ENCODE measurements at places on chromosomes 11 and 22.

GRCh38 chr11:44524751-44525201 is 40.7 kb upstream of the CD82 start:
- DNase-seq: no peak

GRCh38 chr11:86015699-86016098 is 53.2 kb downstream of the PICALM start:
- no peak for DNase-seq

GRCh38 chr11:637593-638521 is 788 bp downstream of the DRD4 start:
- no peak for DNase-seq

DNA sequence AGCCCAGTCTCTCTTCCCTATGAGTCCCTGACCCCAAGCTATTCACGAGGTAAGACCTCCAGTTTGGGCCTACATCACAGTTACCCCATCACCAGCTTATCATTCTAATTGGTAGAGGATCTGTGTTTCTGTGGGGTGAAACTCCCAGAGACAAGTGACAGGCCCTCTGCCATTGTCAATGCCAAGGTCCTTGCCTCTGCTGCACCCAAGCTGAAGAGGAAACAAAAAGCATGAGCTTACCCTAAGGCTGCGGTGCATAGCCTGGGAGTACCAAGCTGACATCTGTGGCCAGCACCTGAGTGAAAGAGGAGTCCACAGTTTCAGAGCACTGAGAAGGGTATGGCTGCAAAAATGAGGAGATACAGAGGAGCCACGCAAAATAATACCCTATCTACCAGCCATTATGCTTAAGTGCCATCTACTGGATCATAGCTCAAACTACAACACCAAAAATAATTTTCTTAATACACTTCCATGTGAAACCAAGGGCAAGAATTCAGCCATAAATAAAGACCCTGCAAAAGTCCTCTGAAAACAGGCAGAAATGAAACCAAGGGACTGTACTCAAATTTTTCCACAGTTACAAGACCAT is 62.3 kb upstream of the ANO5 start:
- DNase-seq: no peak

DNA sequence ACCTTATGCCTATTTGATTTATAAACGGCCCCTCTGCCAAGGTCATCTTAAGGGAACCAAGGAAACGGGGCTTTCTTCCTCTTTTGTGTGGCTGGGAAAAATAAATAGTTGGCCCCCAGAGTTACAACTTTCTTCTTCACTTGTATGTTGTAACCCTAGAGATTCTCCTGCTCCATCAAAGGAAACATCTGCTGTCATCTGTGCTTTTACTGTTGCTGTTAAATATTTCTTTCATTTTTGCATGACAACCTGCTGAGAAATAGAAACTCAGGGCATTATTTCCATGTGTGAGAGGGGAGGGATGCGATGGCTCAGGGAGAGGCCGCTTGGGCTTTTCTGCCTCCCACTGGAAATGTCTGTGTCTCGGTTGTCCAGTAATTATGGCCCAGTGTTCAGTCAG is 21.8 kb upstream of the CDC42EP2 start:
- no peak for DNase-seq

GRCh38 chr11:30150425-30150824 is 80.4 kb upstream of the FSHB start:
- DNase-seq: no peak

DNA sequence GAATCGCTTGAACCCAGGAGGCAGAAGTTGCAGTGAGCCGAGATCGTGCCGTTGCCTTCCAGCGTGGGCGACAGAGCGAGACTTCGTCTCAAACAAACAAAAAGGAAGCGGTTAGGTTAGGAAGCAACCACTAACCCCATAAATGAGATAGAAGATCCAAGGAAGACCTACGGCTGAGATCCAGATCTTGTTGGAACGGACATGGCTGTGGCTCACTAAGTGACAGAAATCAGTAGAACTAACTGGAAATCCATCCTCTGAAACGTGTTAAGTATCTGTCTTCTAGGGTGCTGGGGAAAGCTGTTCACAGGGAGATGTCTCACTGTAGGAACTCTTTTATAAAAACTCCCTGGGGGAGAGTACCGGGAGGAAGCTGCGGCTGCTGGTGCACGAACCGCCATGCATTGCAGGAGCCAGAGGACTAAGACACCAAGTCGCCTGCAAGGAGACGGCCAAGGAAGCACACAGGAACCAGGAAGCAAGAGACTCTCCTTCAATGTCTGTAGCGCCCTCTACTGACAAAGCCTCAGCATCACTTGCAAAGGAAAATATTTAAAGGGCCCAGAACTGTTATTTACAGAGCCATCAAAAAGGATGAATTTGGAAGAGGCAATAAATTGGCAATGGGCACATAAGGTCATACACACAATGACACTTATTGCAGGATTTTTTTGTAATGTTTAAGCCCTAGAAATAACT is 16.9 kb upstream of the SPTY2D1 start:
- no peak for DNase-seq

DNA sequence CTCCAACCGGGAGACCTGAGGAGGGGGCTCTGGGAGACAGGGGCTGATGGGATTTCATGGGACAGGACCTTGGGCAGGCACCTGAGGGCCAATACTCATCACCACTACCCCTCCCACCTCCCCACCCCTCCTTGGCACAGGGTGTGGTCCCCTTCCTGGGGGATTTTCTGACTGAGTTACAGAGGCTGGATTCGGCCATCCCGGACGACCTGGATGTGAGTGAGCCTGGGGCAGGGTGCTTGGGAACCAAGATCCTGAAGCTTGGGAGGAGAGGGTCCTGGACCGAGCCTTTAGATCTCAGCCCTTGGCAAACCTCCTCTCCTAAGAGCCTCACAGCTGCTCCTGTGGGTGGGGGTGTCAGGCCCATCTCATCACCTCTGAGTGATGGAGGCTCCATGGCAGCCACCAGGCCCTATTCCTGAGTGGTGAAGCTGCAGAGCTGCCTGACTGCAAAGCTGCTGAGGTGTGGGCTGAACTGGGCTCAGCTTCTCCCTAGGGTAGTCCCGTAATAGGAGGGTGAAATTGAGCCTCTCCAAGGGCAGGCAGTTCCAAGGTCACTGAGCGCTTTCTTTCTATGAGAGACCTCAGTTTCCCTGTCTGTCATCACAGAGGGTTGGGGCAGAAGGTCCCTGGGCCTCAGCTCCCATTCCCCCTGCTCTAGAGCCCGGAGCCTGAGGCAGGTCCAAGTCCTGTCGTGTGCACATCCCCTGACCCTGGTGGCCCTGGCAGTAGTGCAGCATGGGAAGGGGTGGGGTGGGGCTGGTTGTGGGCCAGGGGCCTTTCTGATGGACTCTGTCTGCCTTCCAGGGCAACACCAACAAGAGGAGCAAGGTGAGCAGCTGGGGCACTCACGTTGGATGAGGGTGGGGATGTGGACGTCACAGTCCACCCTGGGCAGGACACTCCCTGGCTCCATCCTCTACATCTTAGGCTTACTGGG is 6.5 kb downstream of the RGL4 start:
- DNase-seq: no peak

- DNase-seq: no peak
Observed at GRCh38 chr11:85132851-85133585, 494.1 kb downstream of the DLG2 start.

DNA sequence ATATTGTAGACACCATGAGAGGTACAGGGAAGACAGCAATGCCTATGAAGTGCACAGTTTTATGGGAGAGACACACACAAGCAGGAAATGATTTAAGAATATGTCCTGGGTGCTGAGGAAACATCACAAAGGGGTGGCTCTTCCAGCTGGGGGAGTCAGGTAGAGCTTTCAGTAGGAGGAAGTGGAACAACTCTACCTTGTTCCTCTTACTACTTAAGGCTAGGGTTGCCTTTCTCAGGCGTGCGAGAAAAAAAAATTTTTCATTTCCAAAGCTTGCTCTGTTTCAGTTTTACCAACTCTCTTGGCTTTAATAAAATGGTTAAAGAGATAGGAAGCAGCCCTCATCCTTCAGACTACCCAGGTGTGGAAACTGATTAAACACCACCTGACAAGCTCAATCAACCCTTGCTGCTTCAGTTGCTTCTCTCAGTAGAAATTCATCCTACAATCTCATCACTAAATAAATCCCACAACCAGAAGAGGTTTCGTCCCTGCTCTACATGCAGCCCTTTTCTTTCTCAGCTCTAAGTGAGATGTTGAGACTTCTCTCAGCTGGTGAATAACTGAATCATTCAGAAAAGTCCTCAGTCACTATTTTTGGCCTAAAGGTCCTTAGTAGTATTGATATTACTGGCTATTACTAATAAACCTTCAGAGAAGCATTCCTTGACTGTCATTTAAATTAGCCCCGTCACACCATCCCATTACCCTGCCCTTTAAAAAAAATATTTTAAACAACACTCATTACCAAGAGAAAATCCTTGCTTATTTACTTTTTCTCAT is 5.9 kb downstream of the ABTB2 start:
- DNase-seq: no peak

DNA sequence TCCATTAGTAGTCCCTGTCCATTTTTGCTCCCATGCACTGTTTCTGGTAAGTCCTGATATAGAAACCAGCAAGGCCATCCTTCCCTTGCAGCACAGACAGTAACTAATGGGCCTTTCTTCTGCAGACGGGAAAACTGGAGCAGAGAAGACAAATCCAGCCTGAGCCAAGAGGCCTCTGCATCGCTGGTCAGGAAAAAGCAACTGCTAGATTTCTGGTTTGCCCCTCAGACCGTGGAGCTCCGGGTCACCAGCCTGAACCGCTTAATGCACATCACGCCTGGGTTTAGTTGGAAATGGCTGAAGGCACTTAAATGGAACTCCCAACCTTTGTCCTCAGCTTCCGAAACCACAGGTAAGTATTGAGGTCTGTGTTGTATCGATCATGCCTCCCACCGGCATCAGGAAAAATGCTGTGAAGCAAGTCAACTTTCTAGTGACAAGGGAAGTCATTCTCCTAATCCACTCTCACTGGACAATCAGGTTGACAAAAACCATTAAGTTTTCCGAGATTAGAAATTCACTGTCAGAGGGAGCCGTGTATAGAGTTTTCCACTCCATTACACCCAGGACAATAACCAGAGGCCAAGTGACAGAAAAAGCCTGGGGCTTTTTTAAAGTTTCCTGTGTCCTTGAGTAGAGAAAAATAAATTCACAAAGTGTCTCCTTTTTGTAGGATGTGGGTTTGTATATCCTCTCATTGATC is 14.8 kb upstream of the LMO2 start:
- no peak for DNase-seq

DNA sequence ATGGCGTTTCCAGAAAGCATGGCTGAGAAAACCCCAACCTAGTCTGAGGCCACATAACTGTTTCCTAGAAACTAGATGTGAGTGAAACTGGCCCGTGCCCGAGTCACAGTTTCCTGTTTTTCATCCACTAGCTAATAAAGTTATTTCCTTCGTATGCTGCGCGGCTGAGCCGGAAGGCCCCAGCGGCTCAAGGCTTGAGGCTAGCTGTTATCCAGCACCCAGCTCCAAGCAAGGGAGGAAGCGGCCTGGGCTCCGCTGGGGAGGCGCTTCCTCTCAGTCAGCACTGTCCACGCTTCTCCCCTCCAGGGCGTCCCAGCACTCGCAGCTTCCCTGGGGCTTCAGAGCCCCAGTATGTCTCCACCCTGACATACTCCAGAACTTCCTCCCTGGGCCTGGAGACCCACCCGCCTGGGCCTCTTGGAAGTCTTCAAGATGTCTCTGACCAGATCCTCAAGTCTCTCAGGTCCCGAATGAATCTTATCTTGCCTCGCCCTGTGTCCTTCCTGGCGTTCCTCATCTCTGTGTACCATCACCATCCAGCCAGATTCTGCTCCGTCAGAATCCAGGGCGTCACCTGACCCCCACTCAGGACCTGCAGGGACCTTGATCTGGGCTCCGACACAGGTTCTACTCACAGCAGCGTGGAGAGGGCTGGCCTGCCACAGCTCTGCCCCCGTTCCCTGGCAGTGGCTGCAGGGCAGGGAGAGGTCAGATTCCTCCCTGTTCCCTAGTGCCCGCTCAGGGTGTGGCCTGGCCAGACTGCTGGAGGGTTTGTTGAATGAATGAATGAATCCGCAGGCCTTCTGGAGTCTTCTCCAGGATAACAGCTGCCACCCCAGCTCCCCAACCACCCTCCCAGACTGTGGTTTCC is 81.9 kb downstream of the LRRC32 start:
- peak; percentile 41 for DNase-seq

DNA sequence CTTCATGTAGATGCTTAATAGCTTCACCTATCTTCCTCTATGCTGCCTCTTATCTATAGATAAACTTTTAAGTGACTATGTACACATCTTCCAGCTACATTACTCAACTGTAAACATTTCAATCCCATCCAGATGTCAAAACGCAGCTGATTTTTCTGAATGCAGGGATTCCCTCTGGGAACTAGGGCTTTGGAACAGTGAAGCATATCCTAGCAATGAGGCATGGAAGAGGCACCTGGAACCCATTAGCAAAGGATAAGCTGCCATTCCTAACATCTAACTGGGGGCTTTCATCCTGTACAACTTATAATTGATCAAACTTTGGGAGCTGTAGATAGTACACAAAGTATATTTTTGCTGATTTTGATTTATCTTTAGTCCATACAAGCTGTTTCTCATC is 40.8 kb upstream of the OPCML start:
- DNase-seq: no peak

- peak; percentile 44 for DNase-seq
Observed at GRCh38 chr11:64233913-64234586, at the start of gene VEGFB. Gene VEGFB (plus strand): TSS chr11:64234584. CDS start chr11:64234834, 250 bp downstream.

DNA sequence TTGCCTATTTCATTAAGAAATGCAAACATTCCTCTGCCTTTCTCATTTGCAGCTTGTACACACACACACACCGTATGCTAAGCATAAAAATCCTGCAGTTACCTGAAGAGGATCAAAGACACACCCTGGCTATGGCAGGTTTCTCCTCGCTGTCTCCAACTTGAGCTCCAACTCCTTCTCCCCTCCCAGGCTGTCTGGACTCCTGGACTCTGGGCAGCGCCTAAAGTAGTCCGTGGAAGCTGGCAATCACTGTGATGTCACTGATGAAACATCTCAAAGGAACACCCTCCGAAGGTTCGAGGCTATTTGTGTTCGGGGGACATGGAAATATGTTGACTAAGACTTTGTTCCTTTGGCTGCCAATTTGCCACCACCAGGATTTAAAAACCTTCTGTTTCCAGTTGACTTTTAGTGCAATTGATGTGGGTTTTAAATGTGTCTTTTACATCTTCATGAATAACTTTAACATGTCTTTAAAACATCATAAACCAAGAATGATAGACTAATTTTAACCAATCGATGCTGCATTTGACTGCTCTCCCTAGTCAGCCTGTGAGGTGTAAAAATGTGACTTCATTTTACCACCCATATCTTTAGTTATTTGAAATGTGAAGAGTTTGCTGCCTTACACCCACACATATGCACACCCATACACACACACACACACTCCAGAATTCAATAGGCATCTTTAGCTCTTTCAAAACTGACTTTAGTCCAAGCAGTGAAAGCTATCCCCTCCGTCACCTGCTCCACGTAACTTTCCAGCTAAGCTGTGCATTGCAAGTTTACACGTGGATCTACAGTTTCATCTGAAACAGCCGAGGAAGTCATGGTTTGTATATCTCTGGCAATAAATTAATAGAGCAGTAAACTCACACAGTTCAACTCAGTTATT is at the start of gene SLN:
Gene SLN (minus strand): TSS at position 196 of the 895 bp plus-strand sequence.
- DNase-seq: no peak

Measured in activated CD4-positive, CD25-positive, alpha-beta regulatory T cell treated with anti-CD3 and anti-CD28 coated beads, Interleukin-2, amount 50 U/mL, for 16 hours (primary cell).